ENCODE measurements at places on chromosomes 1 and 21.
A peak's percentile ranks its signal among the peaks of the same experiment; 100 is the strongest.

DNA sequence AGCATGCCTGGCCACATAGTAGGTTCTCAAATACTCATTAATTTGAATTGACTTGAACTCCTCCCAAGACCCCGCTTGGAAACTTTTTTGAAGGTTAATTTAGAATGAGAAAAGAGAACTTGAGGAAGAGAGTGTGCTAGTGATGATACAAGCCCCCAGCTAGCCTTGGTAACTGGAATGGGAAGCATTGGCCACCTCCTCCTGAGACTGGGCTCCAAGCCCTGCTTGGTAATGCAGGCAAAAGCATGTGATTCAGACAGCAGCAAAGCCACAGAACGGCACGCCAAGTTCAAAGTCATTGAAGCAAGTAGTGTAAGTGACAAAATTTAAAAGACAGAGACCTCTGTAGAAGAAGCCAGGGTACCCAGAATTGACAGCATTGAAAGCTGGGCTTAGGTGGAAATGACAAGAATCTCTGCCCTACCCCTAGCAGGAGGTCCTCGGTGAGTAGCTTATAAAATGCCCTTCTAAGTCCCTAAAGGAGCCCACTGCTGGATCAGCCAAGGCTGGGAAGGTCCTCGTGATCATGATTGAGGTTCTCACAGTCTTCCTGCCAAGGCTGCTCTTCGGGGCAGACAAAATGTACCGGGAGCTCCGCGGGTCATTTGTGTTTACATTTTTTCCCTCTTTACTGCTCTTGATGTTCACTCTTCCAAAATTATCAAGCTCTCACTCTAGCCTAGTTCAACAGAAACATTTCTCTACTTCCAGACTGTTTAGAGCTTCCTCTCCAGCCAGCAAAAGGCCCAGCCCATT is 99.4 kb downstream of the TSEN15 start:
- peak; percentile 81 for DNase-seq

DNA sequence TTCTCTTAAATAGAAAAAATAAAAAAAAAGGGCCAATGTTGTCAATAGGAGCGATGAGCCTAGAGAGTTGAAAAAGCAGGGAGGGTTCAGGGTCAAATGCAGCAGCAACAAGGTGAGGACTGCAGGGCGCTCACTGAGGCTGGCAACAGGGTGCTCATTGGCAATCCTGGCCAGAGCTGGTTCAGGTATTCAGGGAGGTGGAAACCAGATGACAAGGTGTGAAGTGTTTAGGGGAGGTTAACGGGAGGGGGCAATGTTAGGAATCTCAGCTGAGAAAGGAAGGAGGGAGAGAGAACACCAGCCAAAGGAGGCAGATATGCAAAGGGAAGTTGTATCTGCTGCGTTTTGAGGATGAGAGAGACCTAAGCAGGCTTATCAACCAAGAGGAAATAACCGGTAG is 129.8 kb upstream of the DAB1 start:
- no peak for DNase-seq

DNA sequence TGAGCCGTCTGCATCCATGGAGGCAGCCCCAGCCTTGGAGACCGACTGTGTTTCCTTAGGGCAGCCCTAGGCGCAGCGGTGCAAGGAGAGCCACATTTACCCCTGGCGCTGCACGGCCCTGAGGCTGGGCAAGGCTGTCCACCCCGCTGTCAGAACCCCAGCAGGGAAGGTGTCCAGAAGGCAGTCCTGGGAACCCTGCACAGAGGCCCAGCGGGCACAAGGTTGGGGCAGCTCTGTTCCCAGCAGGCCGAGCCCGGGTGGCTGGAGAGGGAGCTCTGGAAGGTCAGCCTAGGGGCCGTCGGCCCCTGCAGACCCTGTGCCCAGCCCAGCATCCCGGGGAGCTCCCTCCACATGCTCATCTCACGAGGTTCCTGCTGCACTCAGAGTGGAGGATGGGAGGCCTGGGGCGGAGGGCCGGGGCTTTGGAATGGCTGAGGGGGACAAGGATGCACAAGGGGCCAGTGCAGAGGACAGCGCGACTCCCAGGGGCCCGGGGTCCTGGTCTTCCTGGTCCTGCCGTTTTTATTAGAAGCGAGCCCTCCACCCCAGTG is 19.9 kb upstream of the SAMD11 start:
- DNase-seq, result no peak

- no peak for DNase-seq
These were observed 42.4 kb downstream of the DOP1B start for GRCh38 chr21:36199021-36199420.

GRCh38 chr1:232793944-232794343 is 11.3 kb upstream of the MAP10 start:
- DNase-seq, result peak; percentile 67

DNA sequence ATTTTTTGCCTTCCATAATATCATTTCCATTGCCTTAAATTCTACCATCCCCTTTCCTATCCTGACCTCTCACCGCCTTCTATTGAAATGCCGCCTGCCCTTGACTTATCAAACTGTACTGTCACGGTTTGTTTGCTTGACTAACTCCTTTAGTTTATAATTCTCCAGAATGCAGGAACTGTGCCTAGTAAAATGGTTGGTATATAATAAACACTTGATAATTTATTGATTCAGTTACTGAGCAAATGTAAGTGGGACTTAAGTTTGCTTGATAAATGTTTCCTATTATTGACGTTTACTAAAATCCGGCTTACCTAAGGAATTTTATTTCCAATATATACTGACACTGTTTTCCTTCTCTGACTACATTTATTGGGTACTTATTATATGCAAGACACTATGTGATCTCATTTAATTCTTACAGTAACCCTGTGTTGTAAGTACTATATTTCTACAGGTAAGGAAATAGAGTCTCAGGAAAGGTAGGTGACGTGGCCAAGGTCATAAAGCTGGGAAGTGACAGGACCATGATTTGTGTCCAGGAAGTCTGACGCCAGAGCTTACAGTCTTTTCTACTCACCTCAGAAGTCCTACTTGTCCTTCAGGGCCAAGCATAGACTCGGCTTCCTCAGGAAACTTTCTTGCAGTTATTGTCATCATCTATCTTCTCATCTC is 35.7 kb downstream of the DPT start:
- no peak for DNase-seq

DNA sequence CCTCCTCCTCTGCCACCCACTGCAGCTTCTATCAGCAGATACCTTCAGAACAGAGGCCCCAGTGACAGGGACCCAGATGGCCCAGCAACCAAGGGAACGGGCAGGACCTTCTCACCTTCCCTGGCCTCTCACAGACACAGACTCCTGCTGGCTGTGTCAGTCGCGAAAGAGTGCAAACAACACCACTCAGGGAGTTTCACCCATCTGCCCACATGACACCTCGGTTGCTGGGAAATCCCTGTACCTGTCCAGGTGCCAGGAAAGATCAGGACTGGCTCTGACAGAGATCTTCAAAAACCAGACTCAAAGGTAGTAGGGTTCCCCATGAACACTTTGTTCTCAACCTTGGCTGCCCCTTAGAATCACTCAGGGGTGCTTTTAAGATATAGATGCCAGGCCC is 83.5 kb upstream of the HIVEP3 start:
- no peak for DNase-seq

GRCh38 chr1:58570817-58571216 is 6.2 kb downstream of the TACSTD2 start:
- no peak for DNase-seq

GRCh38 chr1:234774971-234775370 is 165.0 kb upstream of the IRF2BP2 start:
- peak; percentile 14 for DNase-seq

GRCh38 chr21:33707846-33708245 is 65.5 kb downstream of the ITSN1 start:
- no peak for DNase-seq

- no peak for DNase-seq
These were observed 1005.4 kb downstream of the ADGRL2 start for GRCh38 chr1:82806133-82806532.

- peak; percentile 35 for DNase-seq
These were observed 289.8 kb downstream of the NTNG1 start for GRCh38 chr1:107430540-107431228.

DNA sequence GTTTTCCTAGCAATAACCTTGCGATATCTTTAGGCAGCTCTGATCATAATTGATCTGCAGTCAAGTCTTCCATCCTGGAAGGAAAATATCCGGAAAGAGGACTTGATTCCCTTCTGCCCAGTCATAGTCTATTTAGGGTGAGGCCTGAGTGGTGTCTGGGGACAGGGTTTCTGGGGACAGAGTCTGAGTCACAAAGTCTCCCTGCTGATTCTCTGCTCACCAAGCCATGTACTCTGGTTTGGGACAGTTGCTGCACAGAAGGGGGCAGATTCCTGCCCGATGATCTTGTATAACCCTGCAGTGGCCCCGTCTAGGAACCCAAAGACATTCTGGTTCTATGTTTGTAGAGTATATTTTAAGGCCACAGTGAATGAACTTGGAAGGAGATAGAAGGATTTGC is 178.8 kb downstream of the KCNJ6 start:
- no peak for DNase-seq

DNA sequence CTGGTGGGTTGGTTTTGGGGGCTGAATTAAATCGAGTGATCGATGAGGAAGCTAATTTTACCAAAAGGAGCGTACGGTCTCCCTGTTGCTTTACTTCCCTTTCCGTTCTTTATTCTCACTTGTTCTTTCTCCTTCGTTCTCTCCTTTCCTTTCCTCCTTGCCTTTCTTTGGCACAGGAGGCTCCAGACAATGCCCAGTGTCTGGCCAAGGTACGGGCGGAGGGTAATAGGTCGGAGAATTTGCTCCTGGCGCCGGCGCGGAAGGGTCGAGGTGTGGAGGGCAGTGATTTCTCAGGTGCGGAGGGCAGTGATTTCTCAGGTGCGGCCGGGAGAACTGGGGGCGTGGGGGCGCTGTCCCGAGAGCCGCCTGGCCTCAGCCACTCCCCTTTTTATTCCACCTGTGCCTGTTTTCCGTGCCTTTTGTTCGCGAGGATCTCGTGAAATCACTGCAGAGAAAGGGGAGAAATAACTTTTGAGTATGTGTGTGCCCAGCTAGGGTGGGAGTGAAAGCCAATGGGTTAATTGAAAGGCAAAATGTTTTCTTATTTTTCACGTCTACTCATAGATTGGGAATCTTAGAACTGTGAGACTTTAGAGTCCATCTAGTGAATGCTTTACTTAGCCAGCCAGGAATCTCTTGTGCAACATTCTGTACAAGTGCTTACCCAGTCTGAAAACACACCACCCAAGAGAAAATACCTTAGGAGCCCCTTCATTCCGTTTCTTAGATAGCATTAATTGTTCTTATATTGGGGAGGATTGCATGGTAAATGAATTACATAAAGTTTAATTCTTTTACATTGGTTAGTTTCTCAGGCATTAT is 1.3 kb downstream of the FNBP1L start:
- DNase-seq, result peak; percentile 45

GRCh38 chr1:107820801-107821200 is 144.2 kb downstream of the VAV3 start:
- no peak for DNase-seq

GRCh38 chr1:25545767-25546166 is 2.4 kb downstream of the LDLRAP1 start:
- no peak for DNase-seq

GRCh38 chr1:93559045-93559444 is 111.1 kb downstream of the FNBP1L start:
- no peak for DNase-seq

GRCh38 chr1:21665711-21666575 is 3.2 kb downstream of the RAP1GAP start:
- peak; percentile 47 for DNase-seq

DNA sequence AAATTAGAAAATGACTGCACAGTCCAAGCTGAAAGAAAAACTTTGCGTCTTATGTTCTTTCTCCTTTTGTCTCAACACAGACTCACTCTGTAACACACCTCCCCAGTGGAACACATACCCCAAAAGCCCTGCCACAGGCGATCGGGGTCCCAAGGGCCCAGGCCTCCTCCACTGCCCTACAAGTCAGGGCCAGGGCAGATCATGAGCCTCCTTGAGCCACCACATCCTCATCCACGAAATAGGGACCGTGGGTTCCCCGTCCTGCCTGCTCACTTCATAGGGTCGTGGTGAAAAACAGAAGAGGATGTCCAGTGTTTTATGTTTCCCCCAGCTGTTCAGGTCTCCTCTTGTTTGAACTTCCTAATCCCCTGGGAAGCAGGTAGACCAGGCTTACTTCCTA is 116.7 kb downstream of the KCNN3 start:
- DNase-seq, result no peak

DNA sequence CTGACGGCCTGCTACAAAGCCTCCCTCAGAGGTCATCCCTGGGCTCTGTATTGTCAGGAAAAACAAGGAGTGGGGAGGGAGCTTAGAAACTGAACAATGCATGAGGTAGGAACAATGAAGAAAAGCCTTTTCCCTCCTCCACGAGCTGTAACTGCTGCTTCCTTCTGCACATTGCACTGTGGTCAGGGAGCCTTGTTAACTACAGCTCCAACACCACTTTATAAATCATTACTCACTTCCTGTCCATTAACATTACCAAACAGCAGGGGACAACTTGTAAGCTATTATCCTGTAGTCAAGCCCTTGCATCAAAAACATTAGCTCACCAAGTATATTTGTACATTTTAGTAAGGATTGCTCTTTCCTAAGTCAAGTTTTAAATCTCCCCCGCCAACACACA is 336.0 kb upstream of the NR5A2 start:
- DNase-seq, result peak; percentile 44

GRCh38 chr1:157992833-157993146 is 655 bp upstream of the KIRREL1 start:
- DNase-seq, result no peak

- DNase-seq, result no peak
These were observed 72.2 kb downstream of the ATF6 start for GRCh38 chr1:161838362-161838761.

- no peak for DNase-seq
These were observed 37.7 kb downstream of the SH3BGR start for GRCh38 chr21:39489380-39489924.

- DNase-seq, result no peak
These were observed 65.5 kb downstream of the MAN1C1 start for GRCh38 chr1:25682059-25682601.

- peak; percentile 76 for DNase-seq
These were observed 198.2 kb downstream of the GREM2 start for GRCh38 chr1:240413732-240414131.

GRCh38 chr1:109161858-109162606 is 48.1 kb downstream of the ELAPOR1 start:
- peak; percentile 89 for DNase-seq

GRCh38 chr1:155272466-155273342 is 600 bp downstream of the CLK2 start:
- peak; percentile 55 for DNase-seq

DNA sequence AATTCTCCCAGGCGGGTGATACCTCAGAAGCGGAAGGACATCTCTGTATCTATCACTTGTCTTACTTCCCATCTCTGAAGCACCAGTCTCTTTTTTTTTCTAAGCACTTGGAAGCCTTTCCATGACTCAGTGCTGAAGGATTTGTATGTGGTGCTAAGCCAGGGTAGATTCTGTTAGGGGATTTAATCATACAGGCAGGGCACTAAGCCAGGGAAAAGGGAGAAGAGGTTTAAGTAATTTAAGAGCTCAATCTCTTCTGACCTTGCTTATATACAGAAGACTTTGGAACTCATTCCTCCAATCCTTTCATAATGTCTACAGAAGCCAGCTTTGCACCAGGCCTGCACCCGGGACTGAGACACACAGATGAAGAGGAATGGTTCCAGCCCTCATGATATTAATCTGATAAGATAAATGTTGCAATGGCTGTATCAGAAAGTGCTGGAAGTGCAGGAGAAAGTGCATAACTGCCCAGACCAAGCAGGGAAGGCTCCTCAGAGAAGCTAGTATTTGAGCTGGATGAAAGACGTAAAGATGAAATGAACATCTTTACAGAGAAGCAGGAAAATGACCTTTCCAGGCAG is 11.0 kb downstream of the FAM163A start:
- peak; percentile 62 for DNase-seq

- no peak for DNase-seq
These were observed 7.8 kb downstream of the UBE2G2 start for GRCh38 chr21:44793592-44794374.

All from AG20443 (cell line).